ENCODE measurements at places on chromosomes 1 and 21. TPM values are rescaled to one million over a fixed set of nuclear protein-coding genes. Genes with fewer than 3 reads are reported as not detected.

OR2G6 gene
- not detected for total RNA-seq

CD53 gene
- total RNA-seq = 9.8 TPM

TSPEAR gene
- total RNA-seq = not detected

DNA sequence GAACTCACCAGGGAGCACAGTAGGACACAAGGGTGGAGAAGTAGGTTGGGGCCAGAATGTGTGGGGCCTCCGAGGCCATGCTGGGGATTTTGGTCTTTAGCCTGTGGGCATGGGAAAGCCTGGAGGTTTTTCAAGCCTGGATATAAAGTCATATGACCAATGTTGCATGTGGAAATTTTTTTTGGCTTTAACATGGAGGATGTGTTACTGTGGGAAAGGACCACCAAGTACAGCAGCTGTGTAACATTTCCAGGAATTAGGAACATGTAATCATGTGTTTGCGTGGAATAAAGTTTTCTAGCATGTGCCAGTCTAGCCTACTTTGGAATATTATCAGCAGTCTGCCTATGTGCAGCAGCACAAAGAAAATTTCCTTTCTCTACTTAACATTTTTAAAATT, 78.5 kb downstream of the TNFSF18 start:
- DNase-seq = no peak

DNA sequence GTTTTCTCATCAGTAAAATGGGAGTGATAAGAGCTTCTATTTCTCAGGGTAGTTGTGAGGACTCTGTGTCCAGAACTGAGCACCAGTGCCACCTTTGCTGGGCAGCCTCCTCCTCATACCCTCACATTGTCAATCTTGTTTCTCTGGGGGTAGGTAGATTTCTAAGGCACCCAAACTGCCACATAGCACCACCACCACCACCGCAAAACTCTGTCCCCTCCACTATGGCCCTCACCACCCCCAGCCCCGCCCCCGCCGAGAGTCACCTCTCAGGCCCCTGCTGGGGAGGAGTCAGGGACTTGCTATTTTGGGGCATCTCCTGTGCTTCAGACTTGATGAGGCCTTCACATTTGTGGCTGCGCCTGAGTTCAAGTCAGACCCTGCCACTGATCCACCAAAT, 549.2 kb downstream of the PTPRU start:
- DNase-seq = no peak

GRCh38 chr1:183226361-183226760, 40.3 kb downstream of the LAMC2 start:
- no peak for DNase-seq

- no peak for DNase-seq
These were observed 66.0 kb downstream of the COL18A1 start for GRCh38 chr21:45470773-45471524.
